ENCODE measurements at places on chromosomes 5 and 9.

GRCh38 chr5:132877938-132878337 lies 4.5 kb downstream of the LEAP2 start:
- ATAC-seq: peak; percentile 47

DNA sequence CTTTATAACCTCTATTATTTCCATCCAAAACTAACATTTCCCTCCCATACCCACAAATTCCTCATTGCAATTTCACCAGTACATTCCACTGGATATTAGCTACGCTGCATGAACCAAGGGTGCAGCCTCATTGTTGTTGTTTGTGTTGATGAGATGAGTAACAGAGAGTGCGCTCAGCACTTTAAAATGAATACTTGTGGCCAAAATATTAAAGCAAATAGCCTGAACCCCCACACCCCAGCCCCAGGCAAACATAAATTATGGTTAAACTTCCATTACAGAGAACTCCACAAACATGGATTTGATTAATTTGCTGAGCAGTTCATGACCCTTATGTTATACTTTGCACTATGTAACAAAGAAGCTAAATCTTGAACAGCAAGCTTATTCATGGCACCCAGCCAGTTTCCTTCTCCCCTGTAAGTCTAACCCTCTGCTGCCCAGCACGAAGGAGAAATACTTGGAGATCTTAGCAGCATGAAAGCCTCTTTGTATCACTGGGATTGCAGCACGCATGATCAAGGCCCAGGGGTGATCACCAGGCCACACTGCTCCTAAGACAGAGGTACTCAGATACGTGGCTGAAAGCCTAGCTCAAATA lies 205.0 kb downstream of the DOCK8 start:
- ATAC-seq: no peak

DNA sequence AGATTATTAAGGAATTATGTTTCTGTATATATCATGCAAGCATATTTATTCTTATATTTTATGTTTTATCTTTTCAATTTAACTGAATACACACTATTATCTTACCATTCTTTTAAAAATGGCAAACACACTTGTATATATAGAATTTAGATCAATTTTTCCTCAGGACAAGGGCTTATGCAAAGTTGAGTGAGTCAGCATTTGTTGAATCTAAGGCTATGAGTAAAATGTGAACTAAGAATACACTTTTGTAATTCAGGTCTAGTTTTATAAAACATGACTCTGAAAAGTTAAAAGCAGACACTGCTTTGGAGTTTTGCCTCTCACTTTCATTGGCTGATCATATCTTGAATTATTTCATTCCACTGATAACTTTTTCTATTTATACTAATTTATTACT lies 127.8 kb downstream of the FOCAD start:
- no peak for ATAC-seq

DNA sequence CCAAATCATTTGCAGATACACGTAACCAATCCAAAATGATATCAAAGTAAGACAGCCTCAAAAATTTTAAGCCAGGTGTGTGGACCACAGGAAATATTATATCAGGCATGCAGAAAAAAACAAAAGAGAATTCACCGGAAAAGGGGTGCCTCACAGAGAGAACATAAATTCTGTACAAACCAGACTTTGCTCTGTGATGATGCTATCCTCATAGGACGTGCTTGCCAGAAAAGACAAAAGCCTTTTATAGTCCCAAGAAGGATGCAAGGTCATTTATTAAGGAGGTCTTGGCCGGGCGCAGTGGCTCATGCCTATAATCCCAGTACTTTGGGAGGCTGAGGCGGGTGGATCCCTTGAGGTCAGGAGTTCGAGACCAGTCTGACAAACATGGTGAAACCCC lies 16.8 kb upstream of the ATP6V1G1 start:
- no peak for ATAC-seq

GRCh38 chr9:115115117-115115880 lies 2.7 kb downstream of the TNC start:
- ATAC-seq: no peak

DNA sequence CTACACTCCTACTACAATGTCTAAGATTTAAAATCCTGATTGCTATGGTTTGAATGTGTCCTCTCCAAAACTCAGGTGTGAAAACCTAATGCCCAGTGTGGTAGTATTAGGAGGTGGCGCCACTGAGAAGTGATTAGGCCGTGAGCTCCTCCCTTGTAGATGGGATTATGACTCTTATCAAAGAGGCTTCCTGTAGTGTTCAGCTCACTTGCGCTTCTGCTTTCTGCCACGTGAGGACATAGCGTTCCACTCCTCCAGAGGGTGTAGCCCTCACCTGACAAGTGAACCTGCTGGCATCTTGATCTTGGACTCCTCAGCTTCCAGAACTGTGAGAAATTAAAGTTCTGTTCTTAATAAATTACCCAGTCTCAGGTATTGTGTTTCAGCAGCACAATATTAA lies 33.0 kb upstream of the WHRN start:
- peak; percentile 74 for ATAC-seq

DNA sequence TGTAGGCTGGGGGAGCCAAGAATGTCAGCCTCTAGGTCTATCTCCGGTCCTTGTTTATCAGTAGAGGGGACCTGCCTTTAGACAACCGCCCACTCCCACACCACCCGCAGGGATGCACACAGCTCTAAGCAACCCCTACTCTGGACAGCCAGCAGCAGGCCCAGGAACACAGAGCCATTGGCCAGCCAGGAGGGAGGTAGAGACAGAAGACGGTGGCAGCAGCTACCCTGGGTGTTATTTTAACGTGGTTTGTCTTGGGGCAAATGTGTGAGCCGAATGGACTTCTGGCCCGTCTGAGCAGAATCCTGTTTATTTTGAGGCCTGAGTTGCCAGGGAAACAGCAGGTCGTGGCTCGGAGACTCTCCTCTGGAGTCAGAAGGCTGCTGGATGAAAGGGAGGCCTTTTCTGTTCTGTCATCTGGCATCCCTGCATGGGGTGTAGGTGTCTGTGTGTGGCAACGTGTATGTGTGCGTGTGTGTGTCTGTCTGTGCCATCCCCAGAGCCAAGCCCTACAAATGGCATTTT lies 382 bp upstream of the FGF1 start:
- ATAC-seq: peak; percentile 44

- no peak for ATAC-seq
These were observed 47.4 kb downstream of the HCN1 start for GRCh38 chr5:45648744-45649143.

GRCh38 chr5:93574491-93575305 lies 6.3 kb downstream of the NR2F1-AS1 start:
- no peak for ATAC-seq

GRCh38 chr9:130988905-130989304 lies 20.1 kb upstream of the LAMC3 start:
- ATAC-seq: no peak

DNA sequence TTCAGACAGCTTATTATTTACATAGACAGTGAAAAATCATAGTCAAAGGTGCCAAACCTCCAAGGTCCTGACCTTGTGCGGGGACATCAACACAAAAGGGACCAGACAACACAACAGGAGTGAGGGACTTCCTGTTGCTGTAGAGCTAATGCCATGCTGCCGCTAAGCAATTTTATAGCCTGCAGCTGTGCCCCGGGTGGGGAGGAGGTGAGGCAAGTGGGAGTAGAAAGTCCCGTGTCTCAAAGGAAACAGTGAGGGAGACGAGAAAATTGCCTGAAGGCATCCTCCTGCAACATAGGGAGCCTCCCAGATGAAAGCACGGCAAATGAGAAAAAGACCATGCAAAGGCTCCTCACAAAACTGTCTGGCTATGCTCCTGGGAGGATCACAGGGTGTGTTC lies 58.8 kb downstream of the CAAP1 start:
- ATAC-seq: no peak

DNA sequence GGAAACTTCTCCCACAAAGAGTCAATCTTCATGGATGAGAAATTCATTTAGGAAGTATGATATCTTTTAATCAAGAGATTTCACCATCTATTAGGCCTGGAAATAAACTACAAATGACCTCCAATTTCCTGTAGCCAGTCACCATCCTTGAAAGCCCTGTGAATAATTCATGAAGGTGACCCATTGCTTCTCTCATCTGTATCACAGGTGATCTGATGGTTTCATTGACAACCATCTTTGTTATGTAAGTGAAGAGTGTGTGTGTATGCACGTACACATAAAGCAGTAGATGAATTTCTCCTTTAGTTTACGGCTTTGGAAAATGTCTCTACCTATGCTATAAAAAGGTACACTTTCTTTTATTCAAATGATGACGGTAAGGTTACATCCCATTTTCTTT lies 644.1 kb upstream of the KLF4 start:
- ATAC-seq: no peak

DNA sequence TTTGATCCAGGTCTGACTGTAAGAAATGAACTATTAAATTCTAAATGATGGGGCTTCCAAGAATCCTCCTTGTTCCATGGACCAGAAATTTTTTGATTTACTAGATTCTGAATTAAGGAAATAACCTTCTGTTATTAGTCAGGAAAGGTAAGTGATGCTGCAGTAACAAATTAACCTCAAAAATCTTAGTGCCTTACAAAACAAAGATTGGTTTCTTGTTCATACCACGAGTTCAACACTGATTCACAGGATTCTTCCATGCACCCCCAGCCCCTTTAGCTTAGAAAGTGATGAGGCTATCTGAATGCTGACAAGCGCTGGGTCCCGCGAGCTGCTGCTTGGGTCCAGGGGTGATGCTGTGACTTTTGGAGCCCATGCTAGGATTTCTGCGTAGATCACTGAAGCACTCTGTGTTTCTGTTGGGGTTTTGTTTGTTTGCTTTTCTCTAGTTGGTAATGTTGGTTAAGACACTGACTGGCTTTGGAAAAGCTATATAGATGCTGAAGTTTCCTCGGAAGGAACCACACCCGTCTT lies 52.3 kb downstream of the COL15A1 start:
- no peak for ATAC-seq

- ATAC-seq: peak; percentile 38
These were observed 128.1 kb downstream of the BARX1 start for GRCh38 chr9:93826905-93827544.

- ATAC-seq: peak; percentile 63
These were observed 108.4 kb downstream of the PSD2 start for GRCh38 chr5:139903795-139904565.

GRCh38 chr5:173507171-173507570 lies 109.3 kb downstream of the BOD1 start:
- ATAC-seq: no peak

- peak; percentile 60 for ATAC-seq
These were observed 859 bp upstream of the GRIA1 start for GRCh38 chr5:153489611-153490010.

GRCh38 chr5:43514025-43514424 lies 923 bp downstream of the C5orf34 start:
- no peak for ATAC-seq

DNA sequence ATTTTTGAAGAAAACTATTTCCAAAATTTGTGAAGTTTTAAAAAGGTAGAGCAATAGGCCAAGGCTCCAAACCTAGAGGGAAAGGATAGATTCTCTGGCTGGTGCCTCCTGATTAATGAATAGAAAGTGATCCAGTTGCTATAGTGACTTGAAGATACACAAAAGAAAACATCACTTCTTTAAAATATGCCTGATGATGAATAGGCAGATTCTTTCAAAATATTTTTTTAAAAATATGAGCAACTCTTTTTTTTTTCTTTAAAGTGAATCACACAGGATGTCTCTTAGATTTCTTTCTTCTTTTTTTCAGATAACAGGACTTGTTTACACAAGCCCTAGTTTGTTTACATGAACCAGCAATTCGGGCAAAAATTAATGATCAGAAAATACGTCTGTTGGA lies 124.4 kb downstream of the RFK start:
- ATAC-seq: no peak

DNA sequence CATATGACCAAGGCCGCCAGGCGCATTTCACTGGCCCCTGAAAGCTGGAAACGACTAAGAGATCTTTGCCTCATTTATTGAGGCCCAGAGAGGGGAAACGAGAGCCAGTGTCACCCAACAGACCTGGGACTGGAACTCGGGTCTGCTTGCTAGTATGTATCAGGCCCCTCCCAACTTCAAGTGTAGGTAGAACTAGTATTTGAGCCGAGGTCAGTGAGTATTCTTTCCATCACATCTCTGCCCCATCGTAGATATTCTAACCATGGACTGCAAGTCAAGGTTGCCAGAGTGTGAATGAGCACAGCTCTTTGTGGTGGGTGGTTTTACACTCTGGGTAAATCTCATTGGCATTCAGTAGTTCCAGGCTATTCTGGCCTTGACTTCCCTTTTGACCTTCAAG lies 42.2 kb downstream of the GPR107 start:
- no peak for ATAC-seq

GRCh38 chr9:124017051-124017928 lies 5.7 kb downstream of the LHX2 start:
- ATAC-seq: no peak

- ATAC-seq: no peak
These were observed 169.2 kb upstream of the HMHB1 start for GRCh38 chr5:143642791-143643190.

DNA sequence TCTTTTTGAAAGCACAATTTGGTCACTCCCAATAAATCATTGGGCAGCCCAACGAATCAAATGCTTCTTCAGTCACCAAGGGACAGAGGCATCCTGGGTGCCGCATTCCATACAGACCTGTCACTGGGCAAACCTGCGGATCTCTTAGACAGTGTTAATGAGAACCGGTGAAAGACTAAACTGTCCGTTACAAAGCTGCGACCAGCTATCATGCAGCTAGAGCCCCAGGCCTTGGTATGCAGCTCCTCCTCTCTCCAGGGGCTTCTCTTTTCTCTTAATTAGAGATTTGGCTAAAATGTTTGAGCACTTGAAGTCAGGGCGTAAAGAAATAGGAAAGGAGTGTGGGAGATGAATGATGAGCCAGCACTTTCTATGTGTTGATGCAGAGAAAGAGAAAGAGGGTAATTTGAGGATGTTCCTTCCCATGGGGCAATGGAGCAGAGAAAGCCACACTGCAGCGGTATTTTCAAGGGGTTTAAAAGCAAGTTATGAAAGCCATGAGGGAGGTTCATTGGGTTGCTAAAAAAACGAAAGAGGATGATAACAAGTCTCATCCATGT lies 175.3 kb downstream of the RFK start:
- ATAC-seq: no peak

- no peak for ATAC-seq
These were observed 4.1 kb upstream of the SEMA5A start for GRCh38 chr5:9549941-9550340.

DNA sequence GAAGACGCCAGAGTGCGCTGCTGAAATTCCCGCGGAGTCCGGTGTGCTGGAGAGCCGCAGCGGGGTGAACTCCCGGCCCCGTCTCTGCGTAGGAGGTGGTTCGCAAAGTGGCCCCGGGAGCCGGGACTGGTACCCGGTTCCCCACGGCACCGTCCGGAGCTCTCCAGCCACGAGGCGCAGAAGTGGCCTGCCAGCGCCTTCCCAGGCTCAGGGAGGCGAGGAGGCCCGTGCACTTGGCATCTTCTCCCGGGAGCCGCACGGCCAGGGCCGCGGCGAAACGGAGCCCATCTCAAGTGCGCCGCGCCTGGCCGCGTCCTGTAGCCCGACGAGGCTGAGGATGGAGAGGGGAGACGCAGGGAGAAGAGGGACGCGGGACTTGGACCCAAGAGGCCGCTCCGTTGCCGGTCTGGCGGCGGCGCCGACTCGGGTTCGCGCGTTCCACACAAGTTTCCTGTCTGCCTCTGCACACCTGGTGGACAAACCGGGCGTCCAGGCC lies 1.1 kb upstream of the IRX1 start:
- peak; percentile 37 for ATAC-seq
